ENCODE measurements at places on chromosomes 11 and 22.
A peak's percentile ranks its signal among the peaks of the same experiment; 100 is the strongest.

GRCh38 chr11:12216671-12217374, 106.4 kb downstream of the MICAL2 start:
- DNase-seq, result no peak

- DNase-seq, result peak; percentile 52
Observed at GRCh38 chr22:24270556-24271385, at the start of gene SPECC1L. SPECC1L (plus strand) TSS chr22:24270831; CDS start chr22:24302232, 31,401 bp downstream.

DNA sequence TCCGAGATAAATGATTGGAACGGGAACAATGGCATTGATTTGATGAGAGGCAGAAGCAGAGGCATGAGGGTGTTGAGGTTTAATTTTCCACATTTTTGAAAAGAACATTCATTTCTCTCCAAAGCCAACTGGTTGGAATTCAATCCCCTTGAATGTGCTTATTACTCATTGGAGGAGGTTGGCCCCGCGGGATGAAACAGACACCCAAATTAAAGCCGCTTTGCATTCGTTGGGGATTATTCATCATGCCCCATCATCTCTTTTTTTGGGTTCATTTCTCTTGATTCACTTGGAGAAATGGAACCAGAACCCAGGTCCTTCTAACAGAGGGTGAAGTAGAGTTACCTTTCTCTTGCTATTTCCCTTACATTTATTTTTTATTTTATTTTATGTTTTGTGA, 47.6 kb upstream of the PARVG start:
- no peak for DNase-seq

DNA sequence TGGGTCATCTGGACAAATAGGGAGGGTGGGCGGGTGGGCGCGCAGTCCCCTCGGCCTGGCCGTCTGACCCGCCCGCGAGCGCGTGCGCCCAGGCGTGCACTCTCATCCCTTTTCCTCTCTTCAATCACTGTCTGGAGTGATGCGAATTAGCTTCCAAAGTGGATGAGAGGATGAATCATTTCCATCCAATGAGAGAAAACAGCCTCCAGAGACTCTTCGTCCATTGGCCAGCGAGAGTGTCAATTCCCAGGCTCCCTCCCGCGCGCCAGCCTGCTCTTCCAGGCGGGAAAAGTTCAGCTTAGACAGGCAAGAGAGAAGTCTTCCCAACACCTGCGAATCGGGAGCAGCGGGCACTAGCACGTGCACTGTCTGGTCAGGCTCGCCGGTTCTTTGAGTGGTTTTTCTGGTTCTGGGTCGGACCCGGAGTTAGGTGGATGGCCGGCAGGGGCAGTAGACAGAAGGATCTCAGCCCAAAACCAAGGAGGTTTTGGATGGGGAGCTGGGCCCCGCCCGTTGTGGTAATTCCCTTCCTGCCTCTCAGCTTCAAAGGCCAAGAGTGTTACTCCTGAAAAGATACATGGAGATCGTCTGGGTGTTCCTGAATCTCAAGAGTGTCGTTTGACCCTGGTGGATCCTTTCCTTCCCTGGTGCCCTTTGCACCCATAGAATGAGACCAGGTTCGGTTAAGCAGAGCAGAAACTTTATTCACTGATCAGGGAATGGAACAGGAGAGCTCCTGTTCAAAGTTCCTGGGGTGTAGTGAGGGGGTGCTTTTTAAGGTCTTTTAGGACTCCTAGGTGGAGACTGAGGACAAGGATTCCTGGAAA, 33.4 kb upstream of the GLYATL1 start:
- DNase-seq, result no peak

DNA sequence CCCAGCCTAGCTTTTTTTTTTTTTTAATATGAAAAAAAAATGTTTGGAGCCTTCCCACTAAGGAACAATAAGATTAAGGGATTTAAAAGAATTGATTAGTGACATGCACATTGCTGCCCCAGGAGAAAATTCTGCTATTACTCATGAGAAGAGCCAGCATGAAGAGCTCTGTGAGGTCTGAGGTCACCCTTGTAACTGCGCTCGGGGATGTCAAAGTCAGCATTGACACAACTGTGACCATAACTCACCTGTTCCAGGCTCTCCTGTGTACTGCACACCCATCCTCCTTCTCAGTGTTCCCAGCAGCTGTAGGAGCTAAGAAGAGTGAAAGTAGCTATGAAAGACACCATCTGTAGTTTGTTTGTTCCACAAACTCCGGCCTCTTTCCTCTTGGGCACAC, 109.8 kb upstream of the FGF3 start:
- no peak for DNase-seq

DNA sequence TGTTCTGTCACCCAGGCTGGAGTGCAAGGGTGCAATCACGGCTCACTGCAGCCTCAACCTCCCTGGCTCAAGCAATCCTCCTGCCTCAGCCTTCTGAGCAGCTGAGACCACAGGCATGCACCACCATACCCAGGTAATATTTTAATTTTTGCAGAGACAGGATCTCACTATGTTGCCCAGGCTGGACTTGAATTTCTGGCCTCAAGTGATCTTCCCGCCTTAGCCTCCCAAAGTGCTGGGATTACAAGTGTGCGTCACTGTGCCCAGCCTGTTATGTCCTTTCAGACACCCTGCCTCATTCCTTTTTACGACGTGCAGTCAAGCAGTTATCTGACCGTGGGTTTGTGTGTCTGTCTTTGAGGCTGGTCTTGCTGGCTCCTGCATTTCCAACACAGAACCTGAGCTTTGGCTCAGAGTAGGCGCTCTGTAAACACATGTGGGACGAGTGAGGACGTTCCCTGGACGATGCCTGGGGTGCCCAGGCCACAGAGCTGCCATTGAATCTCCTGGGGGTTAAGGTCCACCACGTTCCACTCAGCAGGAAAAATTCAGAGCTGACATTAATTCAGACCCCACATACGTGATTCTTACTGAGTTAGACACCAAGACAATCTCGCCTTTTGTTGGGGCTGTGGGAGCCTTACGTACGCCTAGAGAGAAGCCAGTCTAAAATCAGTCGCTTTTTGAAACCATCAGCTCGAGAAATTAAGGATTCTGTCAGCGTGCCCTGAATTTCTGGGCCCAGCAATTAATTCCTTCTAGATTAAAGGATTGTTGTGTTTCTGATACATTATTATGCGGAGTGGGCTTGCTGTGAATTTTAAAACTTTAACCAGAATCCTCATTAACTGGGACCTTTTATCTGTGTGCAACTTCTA, 21.5 kb upstream of the EMID1 start:
- no peak for DNase-seq
